AG04449 (cell line): ENCODE measurements at places on chromosomes 3 and 15.

DNA sequence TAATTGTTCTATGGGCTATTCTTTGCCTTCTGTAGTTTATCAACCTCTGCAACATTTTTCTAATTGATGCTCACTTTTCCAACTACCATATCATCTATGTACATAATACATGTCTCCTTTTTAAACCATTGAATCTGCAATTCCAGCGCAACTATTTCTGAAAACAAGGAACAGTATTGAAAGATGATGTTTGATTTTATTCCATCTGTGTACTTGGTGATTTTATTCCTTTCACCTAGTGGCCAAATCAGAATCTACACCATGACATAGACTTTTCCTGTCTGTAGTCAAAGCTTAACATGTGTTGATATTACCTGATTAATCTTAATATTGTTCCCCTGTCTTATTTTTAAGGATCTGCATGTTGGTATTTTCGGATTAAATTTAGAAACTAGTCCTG, 13.0 kb downstream of the NKTR start:
- DNase-seq: no peak

DNA sequence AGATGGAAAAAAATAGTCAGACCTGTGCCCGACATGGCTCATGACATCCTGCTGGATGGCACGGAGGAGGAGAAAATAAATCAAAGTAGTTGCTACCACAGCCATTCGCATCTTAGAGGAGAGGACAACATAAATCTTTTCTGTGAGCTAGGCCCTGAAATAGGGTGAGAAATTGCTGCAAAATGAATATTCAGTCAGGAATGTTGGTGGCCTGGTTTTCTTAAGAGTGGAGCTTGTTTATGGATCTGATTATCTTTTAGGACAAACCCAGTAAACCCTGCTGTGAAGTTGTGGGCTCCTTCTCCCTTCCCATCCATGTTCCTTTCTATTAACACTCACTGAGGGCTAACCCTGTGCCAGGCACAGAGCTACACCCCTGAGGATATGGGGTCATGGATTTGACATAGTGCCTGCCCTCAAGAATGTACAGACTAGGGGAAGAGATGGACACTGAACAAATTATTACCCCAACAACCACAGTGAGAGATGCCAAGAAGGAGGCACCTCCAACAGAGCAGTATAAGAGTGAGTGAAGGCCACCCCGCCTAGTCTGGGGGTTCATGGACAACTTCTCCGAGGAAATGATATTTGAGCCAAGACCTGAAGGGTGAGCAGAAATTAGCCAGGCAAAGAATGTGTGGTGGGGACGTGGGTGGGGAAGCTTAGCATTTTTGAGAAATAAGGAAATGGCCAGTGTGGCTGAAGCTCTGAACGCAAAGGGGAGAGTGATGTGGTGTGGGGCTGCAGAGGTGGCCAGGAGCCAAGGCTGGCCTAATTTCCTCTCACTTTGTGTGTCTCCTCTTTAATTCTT, 68.9 kb upstream of the ARL8B start:
- peak; percentile 53 for DNase-seq

- no peak for DNase-seq
These were observed 165.2 kb upstream of the THBS1 start for GRCh38 chr15:39415634-39416033.

- DNase-seq: no peak
These were observed 138.6 kb downstream of the MEGF11 start for GRCh38 chr15:66114863-66115425.

- DNase-seq: no peak
These were observed 42.7 kb downstream of the EXOG start for GRCh38 chr3:38538773-38539353.

DNA sequence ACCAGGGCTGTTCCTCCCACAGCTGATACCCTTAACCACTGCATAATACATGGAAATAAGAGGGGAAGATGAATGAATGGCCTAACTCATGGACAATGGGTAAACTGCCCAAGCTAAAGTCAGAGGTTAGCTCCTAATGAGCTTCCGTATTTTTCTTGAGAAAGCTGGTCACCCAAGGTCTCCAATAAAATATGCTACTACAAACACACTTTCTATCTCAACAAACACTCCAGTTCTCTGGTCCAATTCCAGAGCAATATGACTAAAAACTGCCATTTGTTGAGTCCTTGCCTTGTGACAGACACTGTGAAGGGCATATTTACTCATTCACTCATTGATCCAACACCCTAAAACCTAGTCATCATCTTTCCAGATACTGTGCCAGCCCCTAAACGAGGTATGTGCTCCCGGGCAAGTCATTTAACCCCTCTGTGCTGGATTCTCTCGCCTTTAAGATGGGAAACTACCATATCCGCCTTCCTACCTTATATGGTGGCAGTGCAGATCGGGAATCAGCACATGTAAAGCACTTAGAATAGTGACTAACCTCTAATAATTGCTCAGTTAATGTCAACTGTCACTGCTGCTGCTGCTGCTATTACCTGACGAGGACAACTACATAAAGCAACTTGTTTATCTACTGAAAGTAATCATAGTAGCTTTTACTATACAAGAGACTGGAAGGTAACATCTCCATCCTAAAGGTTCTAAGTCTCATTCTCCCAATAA, 89.1 kb downstream of the XXYLT1 start:
- no peak for DNase-seq

GRCh38 chr3:61966200-61966599, 404.8 kb downstream of the PTPRG start:
- no peak for DNase-seq

- no peak for DNase-seq
These were observed 293.4 kb upstream of the MME start for GRCh38 chr3:154786724-154787123.

DNA sequence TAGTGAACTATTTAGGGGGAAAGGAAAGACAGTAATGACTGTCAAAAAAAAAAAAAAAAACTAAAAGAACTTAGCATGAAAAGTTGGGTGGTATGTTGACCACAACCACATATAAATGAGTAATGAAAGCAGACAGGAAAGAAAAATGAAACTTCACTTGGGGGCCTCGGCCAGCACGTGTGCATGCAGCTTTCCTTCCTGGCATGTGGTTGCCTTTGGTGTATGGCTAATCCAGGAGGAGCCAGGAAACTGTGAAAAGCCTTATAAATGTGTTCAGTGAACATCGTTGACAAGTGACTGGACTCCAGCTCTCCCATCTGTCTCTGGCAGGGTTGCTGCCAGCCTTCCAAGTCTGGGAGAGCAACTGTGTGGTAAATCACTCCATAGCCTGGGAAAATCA, 195.1 kb downstream of the DTWD1 start:
- peak; percentile 81 for DNase-seq

DNA sequence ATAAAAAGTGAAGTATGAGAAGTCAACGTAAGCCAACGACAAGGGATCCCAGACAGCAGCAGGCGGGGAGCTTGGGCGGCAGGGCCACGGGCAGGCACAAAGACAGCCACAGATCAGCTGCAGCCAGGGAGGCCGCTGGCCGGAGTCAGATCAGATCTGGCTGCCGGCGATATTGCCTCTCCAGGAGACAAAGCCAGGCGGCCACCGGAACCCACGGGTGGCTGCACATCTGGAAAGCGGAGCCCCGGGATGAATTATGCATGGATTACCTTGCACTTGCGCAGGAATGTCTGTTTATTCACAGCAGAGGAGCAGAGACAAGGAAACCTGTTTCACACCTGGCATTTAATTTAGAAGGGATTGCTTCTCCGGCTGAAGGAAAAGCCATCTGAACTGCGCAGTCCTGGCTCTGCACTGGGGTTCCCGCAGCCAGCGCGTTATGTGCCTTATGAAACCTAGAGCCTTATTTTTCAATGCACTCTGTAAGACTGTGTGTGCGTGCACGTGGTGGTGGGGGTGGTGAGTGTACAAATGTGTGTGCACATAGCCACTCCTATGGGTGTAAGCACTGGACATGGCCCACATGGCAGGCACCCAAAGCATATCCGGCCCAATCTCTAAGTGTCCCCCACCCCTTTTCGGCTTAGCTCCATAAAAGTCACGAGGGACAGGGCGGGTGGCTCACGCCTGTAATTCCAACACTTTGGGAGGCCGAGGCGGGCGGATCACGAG, 427.8 kb upstream of the MCTP2 start:
- no peak for DNase-seq

- peak; percentile 74 for DNase-seq
These were observed 59.9 kb downstream of the LRRFIP2 start for GRCh38 chr3:37114251-37115145.

- DNase-seq: no peak
These were observed 6.2 kb downstream of the SLC33A1 start for GRCh38 chr3:155847993-155848392.

DNA sequence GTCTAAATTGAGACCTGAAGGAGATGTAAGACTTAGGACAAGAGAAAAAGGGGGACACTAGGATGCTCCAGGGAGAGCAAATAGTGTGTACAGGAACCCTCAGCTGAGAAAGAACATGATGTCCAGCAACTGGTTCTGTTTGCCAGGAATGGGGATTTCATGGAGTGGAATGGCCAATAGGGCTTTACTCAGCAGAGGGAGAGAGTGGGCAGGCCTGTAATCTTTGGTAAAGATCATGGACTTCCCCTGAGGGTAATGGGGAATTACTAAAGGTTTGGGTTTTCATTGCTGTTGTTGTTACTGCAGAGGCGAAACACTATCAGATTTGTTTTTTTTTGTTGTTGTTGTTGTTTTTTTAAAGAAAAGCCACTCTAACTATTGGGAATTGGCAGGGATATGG, 99.0 kb downstream of the SCN11A start:
- DNase-seq: no peak

GRCh38 chr3:148083526-148084182, 614.0 kb upstream of the AGTR1 start:
- DNase-seq: no peak

DNA sequence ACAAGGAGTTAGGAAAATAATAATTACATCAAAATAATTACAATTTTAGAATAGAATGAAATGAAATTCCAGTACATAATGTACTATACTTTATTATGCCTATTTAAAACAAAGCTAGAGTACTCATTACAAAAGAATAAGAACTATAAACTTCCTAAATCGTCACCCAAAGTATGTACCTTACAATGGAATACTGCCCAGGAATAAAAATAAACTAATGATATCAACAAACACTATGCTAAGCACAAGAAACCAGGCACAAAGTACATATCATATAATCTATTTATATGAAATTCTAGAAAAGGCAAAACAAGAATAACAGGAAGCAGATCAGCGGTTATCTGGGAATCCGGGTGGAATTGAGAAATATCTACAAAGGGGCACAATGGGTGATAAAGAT, 84.7 kb downstream of the MYO9A start:
- no peak for DNase-seq

DNA sequence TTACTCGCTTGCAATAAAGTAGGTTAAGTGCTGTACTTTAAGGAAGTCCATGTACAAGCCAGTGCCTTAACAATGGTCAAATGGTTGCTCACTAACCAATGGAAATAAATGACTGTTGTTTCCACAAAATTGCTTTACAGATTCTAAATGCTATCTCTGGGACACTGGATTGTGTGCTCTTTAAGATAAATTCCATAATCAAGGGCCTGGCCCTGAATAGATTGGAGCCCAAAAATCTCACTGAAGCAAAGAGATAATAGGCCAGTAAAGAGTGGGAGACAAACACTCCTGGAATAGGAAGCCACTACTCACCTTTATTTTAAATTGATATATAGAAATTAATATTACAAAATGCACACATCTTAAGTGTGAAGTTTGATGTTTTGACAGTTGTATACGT, 62.4 kb upstream of the GOLGA6B start:
- no peak for DNase-seq

DNA sequence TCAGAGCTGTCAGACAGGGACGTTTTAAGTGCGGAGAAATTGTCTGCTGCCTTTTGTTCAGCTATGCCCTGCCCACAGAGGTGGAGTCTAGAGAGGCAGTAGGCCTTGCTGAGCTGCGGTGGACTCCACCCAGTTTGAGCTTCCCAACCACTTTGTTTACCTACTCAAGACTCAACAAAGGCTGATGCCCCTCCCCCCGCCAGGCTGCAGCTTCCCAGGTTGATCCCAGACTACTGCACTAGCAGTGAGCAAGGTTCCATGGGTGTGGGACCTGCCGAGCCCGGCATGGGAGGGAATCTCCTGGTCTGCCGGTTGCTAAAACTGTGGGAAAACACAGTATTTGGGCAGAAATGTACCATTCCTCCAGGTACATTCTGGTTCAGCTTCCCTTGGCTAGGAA, 282.1 kb downstream of the VGLL3 start:
- no peak for DNase-seq
